ENCODE measurements at places on chromosomes 11 and 22.
A peak's percentile ranks its signal among the peaks of the same experiment; 100 is the strongest.

DNA sequence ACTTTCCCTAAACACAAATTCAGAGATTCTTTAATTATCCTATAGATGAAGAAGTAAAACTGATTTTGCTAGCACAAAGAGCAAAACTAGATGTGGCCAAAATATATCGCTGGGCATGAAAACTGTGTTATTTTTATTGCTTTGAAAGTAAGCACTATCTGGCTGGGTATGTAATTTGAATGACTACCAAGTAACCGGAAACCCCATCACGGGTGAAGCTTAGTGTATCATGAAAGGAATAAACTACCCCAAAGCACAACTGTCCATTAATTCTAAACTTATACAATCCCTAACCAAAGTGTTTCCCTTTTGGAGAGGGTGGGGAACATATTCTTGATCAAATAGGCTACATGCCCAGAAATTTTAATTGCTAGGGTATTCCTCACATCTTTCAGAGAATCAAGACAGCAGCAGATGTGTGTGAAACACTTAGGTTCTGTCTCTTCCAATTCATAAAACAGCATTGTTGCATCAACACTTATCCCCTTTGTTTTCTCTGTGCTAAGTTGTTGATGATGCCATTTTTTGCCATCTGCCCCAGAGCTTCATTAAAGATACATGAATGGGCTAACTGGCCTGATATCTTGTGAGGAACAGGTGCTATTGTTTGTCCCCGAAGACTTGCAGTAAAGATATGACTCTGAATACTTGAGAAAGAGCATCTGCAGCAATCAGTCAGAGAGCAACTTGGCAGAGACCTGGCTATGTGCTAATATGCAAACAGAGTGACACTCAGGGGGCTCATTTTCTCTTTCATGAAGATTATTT is 238.2 kb downstream of the SOX6 start:
- no peak for DNase-seq

- DNase-seq = no peak
Measured at GRCh38 chr11:42170601-42171000, 711.1 kb upstream of the LRRC4C start.

GRCh38 chr11:45354976-45355705 is 69.0 kb upstream of the SYT13 start:
- DNase-seq = peak; percentile 86

DNA sequence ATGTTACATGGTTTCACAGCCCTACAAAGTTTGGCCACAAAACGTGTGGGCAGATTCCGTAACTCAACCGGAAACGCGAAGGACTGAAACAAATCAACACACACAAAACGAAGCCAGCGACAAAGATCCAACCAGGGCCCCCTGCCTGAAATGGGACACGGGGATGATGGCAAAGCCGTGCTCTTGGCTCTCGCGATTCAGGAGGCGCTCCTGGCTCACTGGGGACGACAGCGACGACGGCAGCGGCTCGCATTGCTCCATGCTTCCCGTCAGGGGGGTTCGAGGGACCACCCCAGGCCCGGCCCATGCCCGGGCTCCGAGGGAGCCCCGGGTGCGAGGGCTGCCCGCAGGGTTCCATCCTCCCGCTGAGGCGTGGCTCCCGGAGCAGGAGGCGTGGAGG is 4786.8 kb upstream of the OR11H1 start:
- no peak for DNase-seq

- DNase-seq = no peak
Measured at GRCh38 chr11:116829525-116830183, at the start of gene APOC3. Gene APOC3, plus strand, starts transcription at chr11:116829907. Its CDS starts 676 bp downstream, at chr11:116830583.

- DNase-seq = no peak
Measured at GRCh38 chr11:124919898-124920297, 848 bp downstream of the HEPN1 start.

GRCh38 chr11:126485021-126485792 is 129.7 kb downstream of the ST3GAL4 start:
- no peak for DNase-seq

Data from dorsolateral prefrontal cortex (tissue), 122 donors.